ENCODE measurements at places on chromosomes 3 and 15. TPM values are rescaled to one million over a fixed set of nuclear protein-coding genes. Genes with fewer than 3 reads are reported as not detected.

- ATAC-seq, result peak; percentile 59
These were observed 583 bp upstream of the RBSN start for GRCh38 chr3:15099364-15100098.

DNA sequence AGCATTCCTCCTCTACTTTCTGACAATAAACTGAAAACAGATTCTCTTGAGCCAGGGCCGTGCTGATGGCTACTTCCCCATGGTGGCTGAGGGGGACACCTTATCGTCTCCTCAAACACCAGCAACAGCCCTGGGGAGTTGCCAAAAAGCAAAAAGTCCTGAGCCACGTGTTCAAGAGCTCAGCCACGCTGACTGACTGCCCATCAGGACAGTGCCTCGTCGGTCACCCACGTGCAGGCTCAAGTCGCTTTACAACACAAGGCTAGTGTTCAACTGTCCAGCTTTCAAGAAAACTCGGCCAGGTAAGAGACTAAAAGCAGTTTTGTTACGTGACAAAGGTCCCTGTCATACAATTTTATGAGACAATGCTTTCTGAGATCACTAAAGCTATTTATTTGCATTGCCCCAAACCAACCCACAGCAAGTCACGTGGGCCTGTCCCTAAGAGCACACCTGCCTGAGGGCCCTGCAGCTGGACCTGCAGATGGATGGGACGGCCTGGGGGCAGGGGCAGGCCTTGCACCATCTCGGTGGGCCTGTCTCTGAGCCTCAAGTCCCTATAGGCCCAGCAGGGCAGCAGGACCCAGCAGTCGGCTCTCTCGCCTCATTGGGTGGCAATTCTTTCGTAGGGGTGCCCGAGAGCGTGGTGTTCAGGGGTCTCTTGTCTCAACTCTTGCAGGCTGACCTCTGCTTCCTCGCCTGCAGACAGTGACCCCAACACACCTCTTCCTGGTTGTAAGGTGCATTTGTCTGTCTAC, 42.7 kb downstream of the NIPA2 start:
- no peak for ATAC-seq

GRCh38 chr3:72563690-72564370, 284.4 kb downstream of the SHQ1 start:
- no peak for ATAC-seq

DNA sequence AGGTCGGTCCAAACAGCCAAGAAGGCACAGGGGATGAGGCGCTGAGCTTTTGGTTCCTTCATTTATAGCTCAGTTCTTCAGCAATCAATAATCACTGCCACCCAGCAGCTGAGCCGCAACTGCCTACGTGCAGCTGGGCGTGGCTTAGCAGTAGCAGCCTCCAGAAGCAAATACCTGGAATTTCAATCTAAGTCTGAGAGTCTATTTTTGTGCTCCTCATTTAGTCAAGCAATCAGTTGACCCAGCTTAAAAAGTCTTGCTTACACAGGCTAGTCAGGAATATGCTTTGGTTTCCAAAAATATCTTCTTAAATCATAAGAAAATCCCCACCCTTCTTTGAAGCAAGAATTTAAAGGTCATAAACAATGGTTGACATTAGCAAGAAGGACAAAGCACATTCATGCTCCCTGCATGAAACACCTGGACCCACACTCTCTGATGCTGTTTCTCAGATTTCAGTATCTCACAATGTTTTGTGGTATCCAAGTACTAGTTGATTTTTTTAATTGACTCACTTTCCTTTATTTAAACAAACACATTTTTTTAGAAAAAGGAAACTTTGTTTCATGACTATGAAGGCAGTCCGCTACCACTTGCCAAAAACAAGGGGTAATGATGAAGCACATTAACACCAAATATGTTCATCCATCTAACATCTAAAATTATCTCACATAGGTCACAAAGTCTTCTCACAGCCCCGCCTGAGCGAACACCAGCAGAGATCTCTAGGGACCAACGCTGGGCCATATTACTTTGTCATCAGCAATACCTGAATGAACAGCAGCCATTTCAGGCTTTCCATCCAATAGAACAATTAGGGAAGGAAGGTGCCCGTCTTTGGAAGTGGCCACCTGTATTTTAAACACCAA, 106.1 kb downstream of the OXNAD1 start:
- peak; percentile 57 for ATAC-seq

DNA sequence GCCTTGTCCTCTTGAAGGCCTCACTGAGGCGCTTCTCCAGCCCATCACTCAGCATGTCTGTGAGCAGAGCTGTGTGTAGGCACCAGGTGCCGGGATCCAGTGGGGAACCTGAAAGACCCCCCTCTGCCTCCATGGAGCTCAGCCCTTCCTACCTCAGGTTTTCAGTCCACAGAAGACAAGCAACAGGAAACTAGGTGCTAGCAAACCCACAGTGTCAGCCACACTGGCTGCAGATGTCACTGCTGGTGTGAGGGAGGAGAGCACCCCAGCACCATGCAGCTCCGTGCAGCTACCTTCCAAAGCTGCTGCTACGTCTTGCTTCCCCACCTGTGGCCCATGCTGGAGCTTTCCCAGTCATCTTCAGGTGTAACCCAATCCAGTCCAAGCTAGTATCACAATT, 17.9 kb downstream of the PSTPIP1 start:
- ATAC-seq, result no peak

Gene TFDP2
- 69.9 TPM for total RNA-seq

DNA sequence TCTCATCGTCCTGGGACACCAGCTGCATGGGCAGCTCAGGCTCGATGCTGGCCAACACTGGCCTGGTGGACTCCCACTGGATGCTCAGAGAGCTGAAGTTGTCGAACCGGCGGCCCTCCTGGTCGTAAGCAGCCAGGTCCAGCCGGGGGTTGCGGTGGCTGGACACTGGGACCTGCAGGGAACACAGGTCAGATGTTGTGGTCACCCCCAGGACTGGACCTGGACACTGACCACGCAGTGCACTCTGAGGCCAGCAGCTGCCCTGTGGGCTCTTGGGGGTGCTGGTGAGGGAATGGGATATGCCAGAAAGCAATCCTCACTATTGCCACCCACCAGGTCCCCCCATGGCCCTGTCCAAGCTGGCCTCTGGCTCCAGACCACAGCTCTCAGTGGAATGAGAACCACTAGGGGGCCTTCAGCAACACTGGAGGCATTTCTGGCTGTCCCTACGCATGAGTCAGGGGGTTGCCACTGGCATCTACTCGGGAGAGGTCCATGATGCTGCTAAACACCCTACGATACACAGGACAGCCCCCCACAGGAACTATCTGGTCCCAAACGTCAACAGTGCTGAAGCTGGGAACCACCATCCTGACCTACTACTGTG, 66.1 kb downstream of the NUP210 start:
- no peak for ATAC-seq

DNA sequence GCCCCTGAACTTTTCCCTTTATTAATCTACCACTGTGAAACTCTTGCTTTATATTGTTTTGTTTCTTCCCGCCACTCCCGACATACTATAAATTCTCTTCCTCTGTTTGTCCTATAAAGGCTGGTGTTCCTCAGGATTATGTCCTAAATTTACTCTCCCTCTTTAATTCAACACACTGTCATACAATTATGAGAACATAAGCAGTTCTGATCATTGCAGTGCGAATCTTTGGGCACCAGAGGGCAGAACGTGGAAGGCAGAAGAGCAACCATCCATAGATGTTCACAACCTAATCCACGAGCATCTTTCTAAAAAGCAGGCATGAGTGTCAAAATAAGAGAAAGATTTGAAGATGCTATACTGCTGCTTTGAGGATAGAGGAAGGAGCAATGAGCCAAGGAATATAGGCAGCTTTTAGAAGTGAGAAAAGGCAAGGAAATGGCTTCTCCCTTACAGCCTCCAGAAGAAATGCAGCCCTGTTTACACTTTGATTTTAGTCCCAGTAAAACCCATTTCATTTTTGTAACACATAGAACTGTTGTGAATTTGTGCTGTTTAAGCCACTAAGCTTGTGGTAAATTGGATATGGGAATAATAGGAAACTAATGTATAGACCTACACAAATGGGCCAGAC, 179.4 kb downstream of the GBE1 start:
- ATAC-seq, result no peak

- ATAC-seq, result no peak
These were observed 2.8 kb downstream of the FNDC3B start for GRCh38 chr3:172042136-172042662.

Measured in motor neuron (in vitro differentiated cells).